ENCODE measurements at places on chromosomes 2 and 18. TPM values are rescaled to one million over a fixed set of nuclear protein-coding genes. Genes with fewer than 3 reads are reported as not detected.

STPG4 gene
- total RNA-seq = 0.19 TPM

DNA sequence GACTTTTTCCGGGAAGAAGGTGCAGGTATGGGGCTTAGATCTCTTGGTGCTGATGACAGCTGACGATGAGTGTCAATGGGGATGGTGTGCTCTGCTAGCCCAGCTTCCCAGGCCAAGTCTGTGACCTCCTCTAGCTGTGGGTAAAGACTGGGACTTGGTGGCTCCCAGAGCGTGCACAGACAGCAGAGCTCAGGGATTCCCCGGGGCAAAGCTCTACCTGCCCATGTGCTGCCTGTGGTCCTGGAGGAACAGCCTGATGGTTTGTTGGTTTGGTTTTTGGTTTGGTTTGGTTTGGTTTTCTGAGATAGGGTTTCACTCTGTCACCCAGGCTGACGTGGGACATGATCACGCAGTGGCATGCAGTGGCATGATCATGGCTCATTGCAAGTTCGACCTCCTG lies 19.2 kb downstream of the ATP6V1B1 start:
- DNase-seq = no peak

ANKRD30B gene
- 1.1 TPM for total RNA-seq

DNA sequence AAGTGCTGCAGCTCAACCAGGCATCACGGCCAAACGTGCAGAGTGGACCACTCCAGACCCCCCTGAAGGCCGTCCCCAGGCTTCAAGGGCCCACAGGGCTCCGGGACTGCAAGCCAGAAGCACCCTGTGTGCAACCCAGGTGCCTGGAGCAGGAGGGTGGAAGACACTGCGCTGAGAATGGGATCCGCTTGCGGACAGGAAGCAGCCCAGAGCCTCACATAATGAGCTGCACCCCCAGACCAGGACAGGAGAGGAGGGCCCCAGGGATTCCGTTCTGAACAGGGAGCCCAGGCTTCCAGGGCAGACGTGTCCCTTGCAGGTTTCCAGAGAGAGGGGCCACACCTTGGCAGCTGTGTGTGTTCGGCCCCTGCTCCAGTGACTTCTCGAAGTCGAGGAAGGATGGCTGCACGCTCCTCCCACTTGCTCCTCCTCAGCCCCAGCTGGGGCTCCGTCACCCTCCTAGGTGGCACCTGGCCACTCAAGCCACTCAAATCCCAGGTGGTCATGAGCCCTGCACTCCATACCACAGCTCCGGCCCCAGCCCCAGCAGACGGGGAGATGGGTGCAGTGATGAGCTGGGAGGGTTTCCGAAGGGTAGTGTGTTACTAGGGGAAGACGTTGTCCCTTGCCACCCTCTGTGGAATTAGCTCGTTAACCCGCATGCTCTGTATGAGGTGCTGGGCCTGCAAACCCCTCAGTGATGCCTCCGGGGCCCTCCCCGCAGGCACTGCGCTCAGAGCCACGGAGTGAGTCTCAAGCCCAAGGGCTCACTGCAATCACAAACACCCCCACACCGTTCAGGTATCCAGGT lies 79.2 kb downstream of the NDUFA10 start:
- DNase-seq = no peak

- no peak for DNase-seq
Observed at GRCh38 chr2:223369889-223370288, 232.3 kb downstream of the SCG2 start.

UGT1A3 gene
- total RNA-seq = not detected

DNA sequence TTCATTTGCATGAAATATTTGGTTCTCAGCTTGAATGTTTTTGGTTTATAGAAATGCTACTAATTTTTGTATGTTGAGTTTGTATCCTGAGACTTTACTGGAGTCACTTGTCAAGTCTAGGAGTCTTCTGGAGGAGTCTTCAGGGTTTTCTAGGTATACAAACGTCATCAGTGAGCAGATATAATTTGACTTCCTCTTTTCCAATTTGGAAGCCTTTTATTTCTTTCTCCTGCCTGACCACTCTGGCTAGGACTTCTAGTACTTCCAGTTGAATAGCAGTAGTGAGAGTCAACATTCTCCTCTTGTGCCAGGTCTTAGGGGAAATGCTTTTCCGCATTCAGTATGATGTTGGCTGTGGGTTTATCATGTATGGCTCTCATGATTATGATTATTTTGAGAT lies 55.4 kb upstream of the THUMPD2 start:
- no peak for DNase-seq

ITGB1BP1 gene
- 57.3 TPM for total RNA-seq

SLC19A3 gene
- total RNA-seq = 0.17 TPM

DNA sequence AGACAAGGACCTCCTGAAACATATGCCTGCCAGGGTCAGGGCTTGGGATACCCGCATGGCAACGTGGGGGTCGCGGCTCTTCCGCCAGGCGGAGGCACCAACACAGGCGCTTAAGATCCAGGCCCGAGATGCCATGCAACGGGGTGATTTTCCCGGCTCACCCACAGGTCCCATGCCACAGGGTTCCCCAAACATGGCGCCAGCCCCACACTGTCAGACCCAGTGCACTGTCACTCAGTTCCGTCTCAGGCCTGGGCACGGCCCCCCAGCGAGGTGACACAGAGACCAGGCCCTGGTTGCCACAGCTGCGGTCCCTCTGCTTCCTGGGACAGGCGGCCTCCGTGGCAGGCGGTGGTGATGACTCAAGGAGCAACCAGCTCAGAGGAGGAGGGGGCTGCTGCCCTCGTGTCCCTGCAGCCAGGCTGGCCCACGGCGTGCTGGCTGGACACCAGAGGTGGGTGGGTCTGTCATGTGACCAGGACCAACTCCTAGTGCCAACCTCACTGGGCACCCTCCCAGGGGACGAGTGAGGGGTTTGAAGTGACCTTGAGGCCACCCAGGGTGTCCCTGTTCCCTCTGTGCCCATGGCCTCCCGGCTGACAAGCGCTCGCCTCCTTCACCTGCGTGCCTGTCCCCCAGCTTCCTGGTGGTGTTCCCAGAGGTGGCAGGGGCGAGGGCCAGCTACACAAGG lies 4.9 kb downstream of the PDCD1 start:
- peak; percentile 29 for DNase-seq

DNA sequence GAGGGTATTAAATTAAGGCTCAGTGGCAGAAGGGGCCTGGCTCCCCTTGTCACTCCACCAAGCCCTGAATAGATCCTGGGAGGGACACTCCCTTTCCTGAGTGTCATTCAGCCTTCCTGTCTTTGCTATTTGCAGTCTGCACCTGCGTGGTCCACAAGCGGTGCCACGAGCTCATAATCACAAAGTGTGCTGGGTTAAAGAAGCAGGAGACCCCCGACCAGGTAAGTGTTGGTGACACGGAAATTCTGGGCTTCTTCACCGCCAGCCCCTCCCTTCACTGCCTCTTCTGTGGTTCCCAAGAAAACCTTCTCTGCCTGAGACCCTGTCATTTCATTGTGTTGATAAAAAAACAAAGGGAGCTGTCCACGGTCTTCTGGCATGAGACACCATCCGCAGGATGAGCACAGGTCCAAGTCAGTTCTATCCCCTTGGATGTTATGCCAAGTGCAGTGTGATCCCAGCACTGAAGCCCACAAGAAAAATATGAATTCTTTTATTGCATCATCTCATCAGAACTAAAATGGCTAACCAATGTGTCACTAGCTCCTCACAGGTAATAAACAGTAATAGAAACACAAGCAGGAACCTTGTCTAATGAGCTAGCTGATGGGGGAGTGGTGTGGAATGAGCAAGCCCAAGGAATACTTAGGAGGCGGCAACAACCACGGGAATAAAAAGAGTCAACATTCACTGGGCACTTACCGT lies 316.9 kb upstream of the EPAS1 start:
- DNase-seq = no peak

DNA sequence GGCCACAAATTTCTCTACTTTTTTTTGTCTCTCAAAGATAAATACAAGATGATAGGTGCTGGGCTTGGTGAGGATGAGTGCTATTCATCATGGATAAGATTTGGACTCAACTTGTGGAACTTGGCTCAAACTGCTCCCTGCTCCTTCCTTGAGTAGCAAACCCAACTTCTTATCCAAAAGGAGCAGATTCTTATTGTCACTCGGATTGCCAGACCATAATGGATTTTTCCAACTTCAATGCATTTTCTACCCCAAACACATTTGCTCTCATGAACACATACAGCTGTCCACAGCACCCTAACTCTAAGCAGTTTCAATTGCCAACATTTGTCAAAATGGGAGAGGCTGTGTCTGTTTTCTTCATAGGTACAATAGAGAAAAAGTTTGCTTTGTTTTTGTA lies 99.5 kb upstream of the APCDD1 start:
- no peak for DNase-seq

DNA sequence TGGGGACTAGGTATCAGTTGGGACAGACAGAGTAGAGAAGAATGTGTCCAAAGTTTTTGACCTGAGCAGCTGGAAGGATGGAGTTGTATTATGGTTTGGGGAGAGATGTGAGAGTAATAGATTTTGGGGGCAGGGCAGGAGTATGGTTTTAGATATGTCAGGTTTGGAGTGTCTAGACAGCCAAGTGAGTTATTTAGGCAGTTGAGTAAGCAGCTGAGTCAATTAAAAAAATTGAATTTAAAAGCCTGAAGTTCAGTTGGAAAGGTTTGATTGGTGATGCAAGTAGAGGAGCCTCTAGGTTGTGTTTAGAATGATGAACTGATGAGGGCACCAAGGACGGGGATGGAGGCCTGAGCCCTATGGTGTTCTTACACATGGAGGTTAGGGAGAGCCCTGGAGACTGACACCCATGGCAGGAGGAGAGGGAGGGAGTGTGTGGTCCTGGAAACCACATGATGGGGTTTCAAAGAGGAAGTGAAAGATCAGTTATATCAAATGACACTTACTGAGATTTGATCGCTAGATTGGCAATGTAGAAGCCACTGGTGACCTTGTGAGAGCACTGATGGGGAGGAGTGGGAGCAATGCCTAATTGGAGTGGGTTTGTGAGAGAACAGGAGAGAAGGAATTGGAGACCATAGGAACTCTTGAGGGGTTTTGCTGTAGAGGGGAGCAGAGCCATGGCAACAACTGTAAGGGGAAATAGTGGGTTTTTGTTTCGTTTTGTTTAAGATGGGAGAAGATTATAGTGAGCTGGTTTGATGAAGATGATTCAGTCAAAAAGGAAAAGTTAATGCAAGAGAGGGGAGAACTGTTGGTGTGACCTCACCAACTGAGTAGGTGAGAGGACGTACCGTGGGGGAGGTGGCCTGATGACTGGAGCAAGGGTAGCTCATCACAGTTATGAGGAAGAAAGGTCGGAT lies 10.3 kb downstream of the ITGA6 start:
- no peak for DNase-seq

- DNase-seq = peak; percentile 45
Observed at GRCh38 chr2:47501374-47502200, 98.6 kb downstream of the MSH2 start.

DNA sequence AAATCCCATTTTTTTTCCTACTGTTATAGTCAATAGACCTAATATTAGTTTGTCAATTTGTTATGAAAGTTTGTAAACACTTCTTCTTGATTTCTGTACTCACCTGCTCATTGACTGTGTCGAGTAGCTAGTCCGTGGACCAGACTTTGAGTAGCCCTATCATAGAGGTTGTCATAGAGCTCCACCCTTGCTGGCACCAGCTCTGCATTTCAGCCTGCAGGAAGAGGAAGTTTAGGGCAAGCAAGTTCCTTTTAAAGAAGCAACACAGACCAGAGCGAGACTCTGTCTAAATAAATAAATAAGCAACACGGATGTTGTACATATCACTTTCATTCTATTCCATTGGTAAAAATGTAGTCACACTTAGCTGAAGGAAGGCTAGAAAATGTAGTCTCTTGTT lies 74.0 kb downstream of the MCFD2 start:
- no peak for DNase-seq

GTF2A1L gene
- total RNA-seq = 0.19 TPM

REG3A gene
- not detected for total RNA-seq

MEP1B gene
- not detected for total RNA-seq

METAP1D gene
- 6.9 TPM for total RNA-seq

DNA sequence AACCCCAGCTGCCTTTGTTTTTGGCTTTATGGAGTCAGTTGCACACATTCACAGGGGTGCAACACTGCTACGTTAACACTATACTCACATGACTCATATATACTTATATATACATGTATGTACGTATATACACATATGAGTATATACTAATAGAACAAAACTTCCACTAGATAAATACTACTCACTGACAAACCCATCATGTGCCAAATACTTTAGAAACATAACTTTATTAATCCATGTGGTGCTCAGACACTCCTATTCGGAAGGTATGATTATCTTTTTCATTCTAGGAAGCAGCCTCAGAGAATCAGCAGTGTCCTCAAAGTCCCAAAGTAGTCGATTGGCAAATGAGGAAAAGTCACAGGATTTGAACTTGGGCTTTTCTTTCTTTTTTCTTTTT lies 7.9 kb downstream of the PMAIP1 start:
- DNase-seq = no peak

CAVIN2 gene
- total RNA-seq = 388 TPM

DNA sequence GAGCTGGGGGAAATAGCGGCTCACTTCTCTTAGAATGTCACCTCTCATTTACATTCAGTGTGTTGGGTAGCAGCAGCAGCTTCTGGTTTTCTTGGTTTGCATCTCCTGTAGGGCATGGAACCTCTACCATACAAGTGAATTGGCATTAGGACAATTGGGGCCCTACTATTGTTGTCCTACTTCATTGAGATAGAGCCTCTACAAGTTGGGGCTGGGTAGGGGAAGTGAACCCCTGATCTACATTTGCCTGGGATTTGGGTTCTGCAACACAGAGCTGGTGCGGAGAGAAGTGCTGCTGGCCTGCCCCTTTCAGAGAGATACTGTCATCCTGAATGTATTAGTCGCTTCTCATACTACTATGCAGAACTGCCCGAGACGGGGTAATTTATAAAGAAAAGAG lies 391.6 kb upstream of the HS6ST1 start:
- DNase-seq = no peak

DNA sequence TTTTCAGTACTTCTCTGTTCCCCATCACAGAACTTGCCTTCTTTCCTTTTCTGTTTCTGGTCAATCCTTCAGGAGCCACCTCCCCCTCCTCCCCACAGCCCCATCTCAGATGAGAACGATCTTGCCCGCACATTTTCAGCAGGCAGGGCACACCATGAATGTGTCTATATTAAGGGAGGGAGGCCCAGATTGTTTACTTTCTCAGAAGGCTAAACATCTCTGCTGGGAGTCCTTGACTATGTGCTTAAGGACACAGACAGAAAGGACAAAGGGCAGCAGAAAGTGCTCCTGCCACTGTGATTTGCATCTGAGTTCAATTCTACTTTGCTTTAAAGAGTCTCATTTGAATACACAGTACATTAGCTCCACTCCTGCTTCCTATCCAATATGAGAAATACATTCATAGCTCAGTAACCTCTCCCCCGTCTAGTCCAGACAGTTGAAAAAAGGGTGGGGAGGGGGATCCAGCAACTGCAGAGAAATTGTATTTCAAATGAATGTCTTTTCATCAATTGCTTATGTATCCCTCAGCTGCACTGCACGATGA lies 175.0 kb upstream of the PARD3B start:
- no peak for DNase-seq

CNDP1 gene
- not detected for total RNA-seq

GRCh38 chr18:74204526-74205152 lies 56.3 kb downstream of the TIMM21 start:
- DNase-seq = no peak

ATF2 gene
- total RNA-seq = 35.5 TPM

GRCh38 chr2:152929628-152930027 lies 211.2 kb downstream of the ARL6IP6 start:
- no peak for DNase-seq

GKN2 gene
- not detected for total RNA-seq

GRCh38 chr2:132701810-132702209 lies 31.8 kb upstream of the LYPD1 start:
- no peak for DNase-seq
